ENCODE measurements at places on chromosomes 1 and 21. TPM values are rescaled to one million over a fixed set of nuclear protein-coding genes. Genes with fewer than 3 reads are reported as not detected.

DNA sequence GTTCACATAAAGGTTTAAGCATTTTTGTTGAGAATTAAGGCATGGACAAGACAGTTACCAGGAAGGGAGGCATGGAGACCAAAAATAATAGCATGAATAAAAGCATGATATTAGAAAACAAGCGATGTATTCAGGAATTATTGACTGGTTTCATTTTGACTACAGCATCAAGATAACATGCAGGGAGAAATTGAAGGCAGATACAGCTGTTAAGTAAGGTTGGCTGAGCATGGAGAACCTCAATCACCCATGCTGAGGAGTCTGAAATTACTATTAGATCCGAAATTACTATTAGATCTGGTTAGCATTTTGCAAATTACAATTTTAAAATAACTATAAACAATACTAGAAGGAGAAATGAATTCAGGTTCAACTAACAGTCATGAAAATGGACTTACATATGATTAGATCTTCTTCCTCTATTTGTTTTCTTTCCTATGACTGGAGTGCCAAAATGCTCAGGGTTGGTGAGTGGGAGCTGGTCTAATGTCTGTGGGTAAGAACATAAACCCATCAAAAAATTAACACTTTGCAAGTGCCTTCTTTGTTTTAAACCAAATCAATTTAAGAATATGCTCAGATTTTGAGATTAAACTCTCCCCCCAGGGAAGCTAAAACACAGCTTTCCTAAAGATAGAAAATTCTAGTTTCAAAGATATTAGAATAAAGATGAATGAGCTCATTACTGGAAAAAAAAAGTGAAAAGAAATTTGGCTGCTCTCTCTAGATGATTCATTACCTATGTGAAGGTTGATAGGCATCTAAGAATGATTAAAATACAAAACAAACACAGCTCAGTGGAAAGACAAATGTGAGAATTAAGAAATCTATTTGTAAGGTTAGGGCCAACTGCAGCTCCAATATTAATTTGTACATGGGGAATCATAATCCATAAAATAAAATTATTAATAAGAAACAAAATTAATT lies 81.7 kb downstream of the ARID4B start:
- no peak for DNase-seq

The MCL1 gene
- total RNA-seq, result 264 TPM

DNA sequence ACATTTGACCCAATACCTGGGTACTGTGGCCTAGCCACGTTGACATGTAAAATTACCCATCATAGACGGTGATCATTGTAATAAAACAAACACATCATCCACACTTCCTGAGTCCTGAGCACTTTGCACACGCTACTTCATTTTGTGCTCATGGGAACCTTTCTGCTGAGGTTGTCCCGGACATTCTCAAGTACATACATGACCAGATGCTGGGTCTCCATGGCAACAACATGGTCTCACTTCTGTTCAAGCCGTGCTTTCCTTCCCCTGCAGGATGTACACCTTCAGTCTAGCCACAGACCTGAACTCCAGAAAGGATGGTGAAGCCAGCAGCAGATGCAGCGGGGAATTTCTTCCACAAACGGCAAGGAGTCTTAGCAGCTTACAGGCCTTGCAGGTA lies 22.7 kb downstream of the UBASH3A start:
- no peak for DNase-seq

DNA sequence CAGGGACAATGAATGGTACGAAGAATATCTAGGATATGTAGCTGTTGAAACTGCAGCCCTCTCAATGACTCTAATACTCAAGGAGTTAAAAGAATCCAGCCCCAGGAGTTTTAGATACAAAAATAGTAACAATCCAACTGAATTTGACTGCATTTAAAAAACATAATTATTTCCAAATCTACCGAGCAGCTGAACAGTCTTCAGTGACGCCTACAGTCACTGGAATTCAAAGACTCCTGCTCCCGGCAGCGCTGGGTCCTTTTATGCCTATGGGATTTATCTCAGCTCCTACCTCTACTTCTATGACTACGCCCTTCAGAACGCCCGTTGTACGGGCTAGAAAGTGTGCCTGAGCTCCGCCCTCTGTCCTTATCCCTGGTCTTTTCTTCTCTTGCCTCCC lies 55.7 kb downstream of the WARS2 start:
- no peak for DNase-seq

- DNase-seq, result peak; percentile 85
Observed at GRCh38 chr1:41812453-41812852, 106.3 kb downstream of the HIVEP3 start.
